ENCODE measurements at places on chromosomes 3 and 15.
A peak's percentile ranks its signal among the peaks of the same experiment; 100 is the strongest.

DNA sequence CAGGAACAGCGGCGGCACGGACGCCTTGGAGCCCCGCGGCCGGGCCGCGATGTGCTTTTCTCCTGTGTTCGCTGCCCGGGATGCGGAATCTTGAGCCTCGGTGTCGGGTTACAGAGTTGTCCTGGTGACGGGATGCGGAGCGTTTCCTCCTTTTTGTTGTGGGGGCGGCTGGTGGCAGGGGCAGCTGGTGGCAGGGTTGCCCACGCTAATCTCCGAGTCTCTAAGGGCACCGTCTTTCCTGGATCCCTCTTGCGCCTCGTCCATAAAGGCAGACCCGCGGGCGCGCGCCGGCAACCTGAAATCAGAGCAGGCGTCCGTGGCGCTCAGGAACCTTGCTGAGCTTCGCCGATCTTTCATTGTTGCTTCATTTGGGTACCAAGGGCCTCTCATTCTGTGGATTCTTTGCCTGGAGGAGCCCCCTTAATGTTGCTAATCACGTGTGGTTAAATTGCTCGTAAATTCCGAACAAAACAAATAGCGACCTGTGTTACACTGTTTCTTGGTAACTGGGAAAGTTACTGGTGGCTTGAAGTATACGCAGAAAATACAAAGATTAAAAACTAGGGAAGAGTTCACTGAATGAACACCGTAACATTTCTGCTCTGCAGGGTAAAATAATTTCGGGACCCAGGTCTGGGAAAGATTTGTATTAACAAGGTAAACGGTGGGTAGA, 844 bp upstream of the PFN2 start:
- DNase-seq = peak; percentile 62

DNA sequence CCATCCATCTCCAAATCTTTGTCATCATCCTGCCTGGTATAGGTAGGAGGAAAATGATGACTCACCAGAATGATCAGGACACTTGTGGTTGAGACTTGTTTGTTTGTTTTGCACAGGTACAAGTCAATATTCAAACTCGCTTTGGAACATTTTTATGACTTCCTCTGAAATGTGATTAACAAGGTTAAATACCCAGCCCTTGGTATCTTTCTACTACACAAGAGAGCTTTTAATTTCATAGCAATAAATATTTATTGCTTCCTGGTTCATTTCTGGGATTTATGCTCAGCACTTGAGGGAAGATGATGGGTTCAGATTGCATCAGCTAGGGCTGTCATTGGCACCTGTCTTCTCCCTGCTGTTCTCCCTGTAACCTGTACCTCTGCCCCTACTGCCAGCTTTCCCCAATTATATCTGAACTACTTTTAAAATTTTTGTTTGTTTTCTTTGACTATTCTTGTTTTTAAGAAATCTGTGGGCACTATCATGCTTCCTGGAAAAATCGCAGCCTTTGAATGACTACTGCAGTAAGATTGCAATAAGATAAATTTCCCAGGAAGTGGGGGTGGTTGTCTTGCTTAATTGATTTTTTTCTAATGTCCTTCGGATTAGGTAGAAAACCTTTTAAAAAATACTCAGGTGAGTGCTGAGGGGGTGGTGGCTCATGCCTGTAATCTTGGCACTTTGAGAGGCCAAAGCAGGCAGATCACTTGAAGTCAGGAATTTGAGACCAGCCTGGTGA, 24.3 kb upstream of the GCNT3 start:
- peak; percentile 84 for DNase-seq

DNA sequence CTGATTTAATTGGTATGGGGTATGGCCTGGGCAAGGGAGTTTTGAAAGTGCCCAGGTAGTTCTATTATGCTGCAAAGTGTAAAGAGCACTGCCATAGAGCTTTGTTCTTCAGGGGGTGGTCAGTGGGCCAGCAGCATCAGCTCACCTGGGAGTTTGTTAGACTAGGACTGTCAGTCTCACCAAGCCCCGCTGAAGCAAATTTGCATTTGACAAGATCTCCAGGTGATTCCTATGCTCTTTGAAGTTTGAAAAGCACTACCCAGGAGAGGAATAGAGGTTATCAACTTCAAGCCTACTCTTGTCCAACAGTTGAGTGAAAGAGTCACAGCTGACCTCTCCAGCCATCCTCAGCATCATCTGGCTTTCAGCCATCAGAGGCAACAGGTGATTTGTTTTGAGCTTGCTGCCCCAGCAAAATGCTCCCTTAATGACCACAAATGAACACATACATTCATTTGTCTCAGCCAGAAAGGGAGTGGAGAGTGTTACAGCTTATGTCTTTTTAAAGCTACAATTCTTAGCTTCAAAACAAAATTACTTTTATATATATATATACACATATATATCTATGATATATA, 8.0 kb downstream of the ZSCAN2 start:
- no peak for DNase-seq

DNA sequence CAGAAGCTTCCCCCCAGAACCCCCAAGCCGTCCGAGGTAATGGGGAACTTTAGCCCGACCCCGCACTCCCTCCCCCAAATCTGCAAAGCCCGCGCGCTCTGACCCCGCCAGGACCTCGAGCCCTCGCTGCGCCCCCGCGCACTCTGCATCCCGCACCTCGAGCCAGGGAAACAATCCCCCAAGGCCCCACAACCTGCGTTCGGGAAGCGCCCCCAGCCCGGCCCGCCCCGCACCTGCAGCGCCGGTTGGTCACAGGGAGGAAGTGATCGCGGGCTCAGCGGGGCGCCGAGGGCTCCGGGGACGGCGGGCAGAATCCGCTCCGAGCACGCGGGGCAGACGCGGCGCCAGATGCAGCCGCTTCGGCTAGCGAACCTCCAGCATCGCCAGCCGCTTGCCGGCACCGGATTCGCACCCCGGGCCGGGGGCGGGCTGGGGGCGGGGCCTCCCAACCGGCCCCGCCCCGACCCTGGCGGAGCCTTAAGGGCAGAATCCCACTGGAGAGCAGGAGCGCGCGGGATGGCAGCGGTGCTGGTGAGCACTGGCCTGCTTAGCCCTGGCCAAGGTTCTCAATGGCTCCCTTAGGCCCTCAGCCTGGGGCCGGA, at the start of gene CAMKV:
CAMKV (minus strand) TSS at position 382 of the 602 bp plus-strand sequence. CDS start 7,518 bp downstream, outside the sequence.
- no peak for DNase-seq

DNA sequence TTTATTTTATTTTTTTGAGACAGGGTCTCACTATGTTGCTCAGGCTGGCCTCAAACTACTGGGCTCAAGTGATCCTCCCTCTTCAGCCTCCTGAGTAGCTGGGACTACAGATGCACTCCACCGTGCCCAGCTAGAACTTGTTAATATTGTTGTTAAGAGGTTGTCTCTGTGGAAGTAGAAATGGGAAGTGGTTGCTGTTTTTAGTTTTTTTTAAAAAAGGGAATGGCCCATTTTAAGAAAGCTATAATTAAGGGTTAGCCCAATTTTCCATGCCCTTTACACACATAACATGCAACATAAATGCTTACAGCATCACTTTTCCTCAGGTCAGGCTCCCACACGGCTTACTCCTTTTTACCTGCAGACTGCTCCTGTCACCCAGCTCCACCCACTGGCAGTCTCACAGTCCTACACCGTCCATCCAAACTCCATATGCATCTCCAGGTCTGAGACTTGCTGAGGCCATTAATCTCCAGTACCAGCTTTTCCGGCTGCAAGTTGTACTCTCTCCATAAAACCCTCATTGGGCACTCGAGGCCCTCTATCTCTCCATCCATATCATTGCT, 19.8 kb downstream of the MORC1 start:
- DNase-seq = no peak

GRCh38 chr3:101303089-101303731, 17.2 kb downstream of the IMPG2 start:
- DNase-seq = no peak

DNA sequence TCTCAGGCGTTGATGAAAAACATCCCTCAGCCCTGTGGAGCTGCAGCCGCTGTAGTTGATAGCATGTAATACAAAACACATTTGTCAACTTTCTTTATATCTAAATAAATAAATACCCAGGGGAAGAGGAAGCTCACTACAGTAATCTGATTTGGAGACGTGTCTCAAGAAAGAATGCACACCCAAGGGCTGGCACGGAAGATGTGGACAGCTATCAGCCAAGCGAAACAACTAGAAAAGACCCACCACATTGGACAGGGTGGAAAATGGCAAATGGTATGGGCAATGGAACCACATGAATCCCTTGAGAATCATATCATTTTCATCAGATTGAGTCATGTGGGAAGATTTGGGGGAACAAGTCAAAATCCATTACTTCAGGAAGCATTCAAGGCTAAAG, 43.1 kb upstream of the ALDH1A3 start:
- DNase-seq = no peak

All from NCI-H1417 treated with DMSO at 0.1 percent for 48 hours (cell line).